ENCODE measurements at places on chromosomes 5 and 9.

DNA sequence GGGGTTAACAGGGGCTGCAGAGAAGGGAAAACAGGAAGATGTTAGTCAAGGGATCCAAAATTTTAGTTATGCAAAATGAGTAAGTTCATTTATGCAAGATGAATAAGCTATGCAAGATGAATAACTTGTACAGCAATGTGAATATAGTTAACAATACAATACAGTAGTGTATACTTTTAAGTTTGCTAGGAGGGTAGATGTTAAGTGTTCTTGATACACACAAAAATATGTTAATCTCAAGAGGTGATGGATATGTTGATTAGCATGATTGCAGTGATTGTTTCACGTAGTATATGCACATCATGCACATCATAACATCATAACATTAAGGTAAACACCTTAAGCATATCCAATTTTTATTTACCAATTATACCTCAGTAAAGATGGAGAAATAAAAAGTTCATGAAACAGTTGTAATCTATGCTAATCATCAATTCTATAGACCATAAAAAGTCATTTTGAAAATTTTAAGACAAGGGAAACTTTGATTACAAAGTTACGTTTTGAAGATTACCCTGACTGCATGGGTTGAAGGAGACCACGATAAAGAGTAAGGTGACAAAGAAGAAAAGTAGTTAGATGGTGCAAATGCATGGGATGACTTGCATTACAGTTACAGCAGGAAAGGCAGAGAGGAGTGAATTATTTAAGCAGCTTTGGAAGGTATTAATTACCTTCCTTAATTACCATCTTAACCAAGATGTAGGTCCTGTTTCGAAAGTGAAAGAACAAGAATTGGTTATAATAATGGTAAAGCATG lies 31.4 kb downstream of the FAM174A start:
- peaks cover 8% of the 10 kb centered on the region for H3K4me1 ChIP-seq
- DNase-seq: no peak
- H3K27me3 ChIP-seq: no peaks in the 10 kb centered on the region
- H3K27ac ChIP-seq: no peak overlapping the region

DNA sequence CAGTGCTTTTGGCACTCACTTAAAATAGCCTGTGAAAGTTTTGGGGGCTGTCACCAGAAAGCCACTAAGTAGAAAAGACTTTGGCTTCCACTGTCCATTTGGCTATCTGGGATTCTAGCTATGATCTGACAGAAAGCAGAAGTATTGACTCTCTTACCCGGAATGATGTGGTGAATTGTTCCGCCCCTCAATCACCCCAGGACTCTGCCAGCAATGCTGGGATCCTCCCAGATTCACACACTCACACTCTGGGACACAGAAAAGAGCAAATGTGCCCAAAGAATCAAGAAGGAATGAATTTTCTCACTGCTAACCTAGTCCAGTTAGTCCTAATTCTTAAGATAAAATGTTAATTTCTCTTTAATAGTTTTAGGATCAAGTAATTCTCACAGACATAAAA lies 576.9 kb downstream of the BNC2 start:
- H3K27me3 ChIP-seq: peaks cover 7% of the 10 kb centered on the region
- no peaks in the 10 kb centered on the region for H3K36me3 ChIP-seq
- no peak overlapping the region for H3K4me3 ChIP-seq
- H3K4me1 ChIP-seq: no peaks in the 10 kb centered on the region

GRCh38 chr9:98790842-98791607 lies 5.3 kb downstream of the ANKS6 start:
- no peak overlapping the region for H3K27ac ChIP-seq
- H3K36me3 ChIP-seq: peaks cover 4% of the 10 kb centered on the region
- peaks cover 31% of the 10 kb centered on the region for H3K4me1 ChIP-seq
- peak; percentile 52 for DNase-seq

- peak; percentile 78 for DNase-seq
- H3K36me3 ChIP-seq: peaks cover 24% of the 10 kb centered on the region
- H3K27me3 ChIP-seq: peaks cover 8% of the 10 kb centered on the region
These were observed 31.2 kb downstream of the NANS start for GRCh38 chr9:98087420-98088354.

DNA sequence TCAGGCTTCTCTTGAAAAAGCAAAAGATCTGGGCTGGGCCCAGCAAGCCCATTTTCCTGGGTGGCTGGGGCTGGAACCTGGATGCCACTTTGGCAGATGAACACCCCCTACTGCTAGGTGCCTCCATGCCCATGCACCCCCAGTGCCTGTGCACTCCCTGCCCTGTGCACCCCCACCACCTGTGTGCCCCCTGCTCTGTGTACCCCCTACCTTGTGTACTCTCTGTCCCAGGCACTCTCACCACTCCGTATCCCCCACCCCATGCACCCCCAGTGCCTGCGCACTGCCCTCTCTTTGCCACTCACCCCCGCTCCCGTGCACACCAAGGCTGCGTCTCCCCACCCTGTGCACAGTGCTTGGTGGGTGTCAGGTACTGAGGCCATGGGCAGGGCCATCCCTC lies 14.2 kb downstream of the UNC5A start:
- H3K27ac ChIP-seq: no peak overlapping the region
- no peak for DNase-seq
- H3K4me3 ChIP-seq: no peak overlapping the region
- peaks cover 11% of the 10 kb centered on the region for H3K27me3 ChIP-seq
- no peaks in the 10 kb centered on the region for H3K4me1 ChIP-seq
- no peaks in the 10 kb centered on the region for H3K36me3 ChIP-seq

- no peaks in the 10 kb centered on the region for H3K27me3 ChIP-seq
- no peaks in the 10 kb centered on the region for H3K4me1 ChIP-seq
- H3K4me3 ChIP-seq: no peak overlapping the region
- H3K36me3 ChIP-seq: no peaks in the 10 kb centered on the region
- DNase-seq: no peak
These were observed 731.3 kb downstream of the DTWD2 start for GRCh38 chr5:118257066-118257465.

GRCh38 chr9:99833735-99834134 lies 12.1 kb downstream of the NR4A3 start:
- peaks cover 4% of the 10 kb centered on the region for H3K4me1 ChIP-seq
- H3K36me3 ChIP-seq: peaks cover 36% of the 10 kb centered on the region
- DNase-seq: no peak

DNA sequence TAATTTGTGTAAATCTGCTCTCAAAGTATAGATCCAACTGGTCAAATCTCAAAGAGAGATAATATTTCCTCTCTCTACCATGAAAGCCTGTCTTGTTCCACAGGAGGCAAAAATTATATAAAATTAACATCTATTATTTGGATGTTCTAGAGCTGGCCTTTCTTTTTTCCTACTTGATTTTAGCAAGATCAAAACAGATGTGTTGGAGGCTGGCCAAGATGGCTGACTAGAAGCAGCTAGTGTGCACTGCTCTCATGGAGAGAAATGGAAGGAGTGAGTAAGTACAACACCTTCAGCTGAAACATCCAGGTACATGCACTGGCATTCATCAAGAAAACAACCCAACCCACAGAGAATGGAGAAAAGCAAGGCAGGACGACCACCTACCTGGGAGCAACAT lies 298.6 kb upstream of the SLC24A2 start:
- peaks cover 4% of the 10 kb centered on the region for H3K27me3 ChIP-seq
- no peaks in the 10 kb centered on the region for H3K4me1 ChIP-seq
- no peak overlapping the region for H3K27ac ChIP-seq

GRCh38 chr5:40191150-40191549 lies 488.6 kb upstream of the PTGER4 start:
- no peak overlapping the region for H3K4me3 ChIP-seq
- DNase-seq: no peak
- peaks cover 4% of the 10 kb centered on the region for H3K27me3 ChIP-seq
- H3K4me1 ChIP-seq: no peaks in the 10 kb centered on the region
- H3K36me3 ChIP-seq: no peaks in the 10 kb centered on the region
- no peak overlapping the region for H3K27ac ChIP-seq

DNA sequence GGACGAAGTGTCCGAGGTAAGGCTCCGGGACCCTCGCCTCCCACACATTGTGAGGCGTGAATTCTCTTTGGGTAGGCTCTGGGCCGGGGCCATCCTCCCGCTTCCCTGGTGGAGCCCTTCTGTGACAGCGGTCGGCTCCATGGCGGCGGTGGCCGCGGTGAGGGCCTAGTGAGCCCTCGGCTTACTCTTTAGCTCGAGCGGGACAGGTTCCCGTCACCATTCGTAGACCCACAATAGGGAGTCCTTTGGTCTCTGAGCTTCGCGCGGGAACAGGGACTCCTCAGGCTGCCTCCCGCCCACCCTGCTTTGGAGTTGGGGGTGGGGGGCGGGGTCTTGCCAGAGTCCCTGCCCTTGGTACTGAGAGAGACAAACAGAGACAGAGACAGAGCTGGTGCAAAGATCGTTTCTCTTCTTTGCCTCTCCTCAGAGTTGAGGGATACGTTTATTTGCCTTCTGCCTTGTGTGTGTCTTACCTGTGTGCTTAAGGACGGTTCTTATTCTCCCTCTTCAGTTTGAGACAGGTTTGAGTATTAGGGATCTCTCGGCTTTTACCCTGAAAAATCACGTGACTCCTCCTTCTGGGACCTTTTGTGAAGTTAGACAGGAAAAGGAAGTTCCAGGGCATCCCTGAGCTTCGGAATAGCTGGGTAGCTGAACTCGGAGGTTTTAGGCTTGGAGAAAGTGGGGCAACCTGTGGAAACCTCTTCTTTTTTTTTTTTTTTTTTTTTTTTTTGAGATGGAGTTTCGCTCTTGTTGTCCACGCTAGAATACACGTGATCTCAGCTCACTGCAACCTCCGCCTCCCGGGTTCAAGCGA lies 833 bp downstream of the ANKHD1 start:
- H3K27me3 ChIP-seq: no peaks in the 10 kb centered on the region
- peaks cover 34% of the 10 kb centered on the region for H3K4me1 ChIP-seq
- no peaks in the 10 kb centered on the region for H3K36me3 ChIP-seq
- DNase-seq: no peak
- H3K27ac ChIP-seq: no peak overlapping the region
- no peak overlapping the region for H3K4me3 ChIP-seq

DNA sequence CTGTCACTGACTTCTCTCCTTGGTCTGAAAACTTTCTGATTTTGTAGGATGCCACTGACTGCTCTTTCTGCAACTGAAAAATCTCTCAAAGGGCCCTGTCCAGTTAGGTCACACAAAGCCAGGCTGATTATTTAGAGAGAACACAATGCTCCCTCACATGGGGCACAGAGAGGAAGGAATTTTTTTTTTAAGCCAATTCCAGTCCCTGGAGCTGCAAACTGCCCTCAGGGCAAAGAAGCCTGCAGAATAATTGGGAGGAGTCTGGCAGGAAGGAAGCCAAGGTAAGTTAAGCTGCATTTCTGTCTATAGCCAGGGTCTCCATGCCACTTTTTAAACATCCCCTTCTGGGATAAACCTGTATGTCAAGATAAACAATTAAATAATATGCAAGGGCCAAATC lies 305.5 kb downstream of the ZSWIM6 start:
- no peaks in the 10 kb centered on the region for H3K4me1 ChIP-seq
- no peak overlapping the region for H3K4me3 ChIP-seq
- no peak overlapping the region for H3K27ac ChIP-seq
- H3K36me3 ChIP-seq: no peaks in the 10 kb centered on the region

GRCh38 chr9:121945849-121946248 lies 147.3 kb downstream of the TTLL11 start:
- H3K4me1 ChIP-seq: no peaks in the 10 kb centered on the region
- no peak for DNase-seq
- H3K4me3 ChIP-seq: no peak overlapping the region
- H3K36me3 ChIP-seq: no peaks in the 10 kb centered on the region
- H3K27me3 ChIP-seq: peaks cover 2% of the 10 kb centered on the region

- no peak for DNase-seq
- no peaks in the 10 kb centered on the region for H3K27me3 ChIP-seq
- no peak overlapping the region for H3K4me3 ChIP-seq
- no peak overlapping the region for H3K27ac ChIP-seq
- no peaks in the 10 kb centered on the region for H3K4me1 ChIP-seq
- no peaks in the 10 kb centered on the region for H3K36me3 ChIP-seq
These were observed 1793.1 kb downstream of the EFNA5 start for GRCh38 chr5:105877592-105877991.

GRCh38 chr5:104186100-104186499 lies 623.5 kb upstream of the NUDT12 start:
- no peaks in the 10 kb centered on the region for H3K27me3 ChIP-seq
- H3K36me3 ChIP-seq: no peaks in the 10 kb centered on the region
- H3K4me3 ChIP-seq: no peak overlapping the region
- no peak overlapping the region for H3K27ac ChIP-seq

DNA sequence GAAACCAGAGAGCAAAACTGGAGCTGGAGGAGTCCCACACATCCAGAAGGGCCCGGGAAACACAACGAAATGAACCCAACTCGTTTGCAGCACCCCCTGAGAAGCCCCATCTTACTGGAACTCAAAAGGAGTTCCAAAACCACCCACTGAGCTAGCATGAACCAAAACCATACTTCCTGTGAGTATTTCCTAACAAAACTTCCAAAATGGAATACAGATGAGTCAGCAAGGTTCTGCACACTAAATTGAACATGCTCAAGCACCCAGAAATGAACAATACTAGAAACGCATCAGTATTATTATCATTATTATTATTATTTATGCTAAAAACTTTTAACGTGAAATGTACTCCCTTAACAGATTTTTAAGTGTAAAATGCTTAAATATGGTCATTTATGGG lies 8.0 kb upstream of the SPOCK1 start:
- H3K4me3 ChIP-seq: no peak overlapping the region
- H3K27ac ChIP-seq: no peak overlapping the region
- H3K36me3 ChIP-seq: no peaks in the 10 kb centered on the region
- DNase-seq: no peak

- H3K4me3 ChIP-seq: no peak overlapping the region
- H3K36me3 ChIP-seq: no peaks in the 10 kb centered on the region
- H3K27me3 ChIP-seq: peaks cover 3% of the 10 kb centered on the region
- no peaks in the 10 kb centered on the region for H3K4me1 ChIP-seq
These were observed 169.1 kb downstream of the CAAP1 start for GRCh38 chr9:26723486-26723885.

GRCh38 chr5:55541056-55541635 lies 6.4 kb upstream of the PLPP1 start:
- no peak for DNase-seq
- H3K4me1 ChIP-seq: no peaks in the 10 kb centered on the region
- no peaks in the 10 kb centered on the region for H3K36me3 ChIP-seq
- peaks cover 1% of the 10 kb centered on the region for H3K27me3 ChIP-seq
- H3K4me3 ChIP-seq: no peak overlapping the region
- no peak overlapping the region for H3K27ac ChIP-seq
